Effector CD8-positive, alpha-beta T cell (primary cell): ENCODE measurements at places on chromosomes 3 and 15.

DNA sequence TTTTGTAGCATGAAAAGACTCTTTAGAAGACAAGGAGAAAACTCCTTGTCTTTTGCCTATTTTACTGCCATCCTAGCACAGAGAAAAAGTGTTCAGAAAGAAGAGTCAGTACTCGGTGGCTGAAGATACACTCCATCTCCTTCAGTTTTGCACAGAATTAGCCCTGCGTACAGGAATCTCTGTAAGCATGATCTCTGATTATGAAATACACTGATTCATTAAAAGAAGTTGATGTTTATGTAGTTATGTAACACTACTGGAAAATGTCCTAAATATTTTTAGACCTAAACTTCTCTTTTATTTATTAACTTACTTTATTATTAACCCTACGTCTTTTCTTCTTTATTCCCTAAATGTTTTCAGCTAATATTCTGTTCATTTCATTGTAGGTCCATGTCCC, 138.4 kb downstream of the LEKR1 start:
- DNase-seq, result no peak

DNA sequence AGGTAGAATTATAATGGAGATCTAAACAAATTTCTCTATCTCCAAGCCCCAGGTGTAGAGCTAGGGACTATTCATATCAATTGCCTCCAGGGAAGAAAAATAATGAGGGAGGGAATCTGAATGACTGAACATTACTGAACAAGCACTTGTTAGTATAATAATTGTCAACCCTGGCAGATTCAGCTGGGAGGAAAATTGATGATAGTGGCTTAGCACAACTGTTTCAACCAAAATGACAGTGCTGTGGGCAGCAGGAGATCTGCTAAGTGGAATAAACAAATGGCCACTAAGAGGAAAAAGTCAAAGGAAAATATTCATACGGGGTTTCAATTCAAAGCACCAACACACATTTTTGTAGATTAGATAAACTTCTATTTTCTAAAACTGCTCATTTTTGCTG, 294.9 kb upstream of the ZNF385D start:
- DNase-seq, result no peak

GRCh38 chr3:176757429-176757828, 439.9 kb downstream of the TBL1XR1 start:
- DNase-seq, result no peak

DNA sequence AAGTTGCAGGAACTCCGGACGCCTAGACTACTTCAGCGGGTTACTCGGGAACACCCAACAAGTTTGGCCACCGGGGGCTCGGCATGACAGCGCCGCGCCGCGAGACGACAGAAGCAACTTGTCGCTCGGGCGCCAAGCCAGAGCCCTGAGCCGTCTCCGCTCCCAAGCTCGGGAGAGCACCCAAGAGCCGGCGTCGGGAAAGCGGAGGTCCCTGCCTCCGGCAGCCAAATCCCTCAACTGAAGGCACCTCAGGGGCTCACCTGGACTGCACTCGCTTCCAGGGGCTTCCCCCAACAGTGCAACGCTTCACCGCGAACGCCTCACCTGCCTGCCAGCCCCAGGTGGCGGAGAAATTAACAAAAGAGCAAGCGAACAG, 640 bp downstream of the MB21D2 start:
- no peak for DNase-seq

DNA sequence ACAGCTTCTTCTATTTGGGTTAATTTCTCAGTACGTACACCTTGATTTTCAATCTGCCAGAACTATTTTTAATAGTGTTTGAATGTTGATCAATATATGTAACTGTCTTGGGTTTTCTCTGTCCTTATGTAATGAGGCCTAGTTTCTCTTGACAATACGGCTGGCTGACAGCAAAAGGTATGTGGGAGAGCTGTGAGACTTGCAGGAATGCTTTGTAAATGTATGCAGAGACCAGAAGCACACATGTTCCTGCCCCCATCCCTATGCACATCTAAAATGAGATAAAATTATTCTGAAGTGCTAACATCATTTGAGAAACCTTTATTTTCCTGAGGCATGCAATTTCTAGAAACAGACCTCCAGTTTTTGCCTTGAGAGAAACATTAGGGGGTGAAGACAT, 593.8 kb upstream of the GBE1 start:
- no peak for DNase-seq

DNA sequence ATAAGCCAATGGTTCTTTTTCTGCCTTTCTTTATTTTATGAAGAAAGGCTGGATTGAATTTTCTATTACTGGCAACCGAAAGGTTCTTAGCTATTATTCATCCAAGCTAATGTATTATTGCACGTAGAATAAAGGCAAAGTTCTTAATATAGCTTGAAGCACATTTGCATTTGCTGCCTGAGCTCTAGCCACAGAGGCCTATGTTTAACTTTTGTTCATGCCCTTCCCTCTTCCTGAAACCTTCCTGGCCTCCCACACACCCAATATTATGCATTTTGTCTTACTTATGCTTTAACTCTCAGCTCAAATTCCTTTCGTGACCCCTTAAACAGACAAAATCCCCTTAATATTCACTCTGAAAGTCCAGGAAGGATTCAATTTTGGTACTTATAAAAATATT, 71.0 kb upstream of the ZNF280D start:
- no peak for DNase-seq

DNA sequence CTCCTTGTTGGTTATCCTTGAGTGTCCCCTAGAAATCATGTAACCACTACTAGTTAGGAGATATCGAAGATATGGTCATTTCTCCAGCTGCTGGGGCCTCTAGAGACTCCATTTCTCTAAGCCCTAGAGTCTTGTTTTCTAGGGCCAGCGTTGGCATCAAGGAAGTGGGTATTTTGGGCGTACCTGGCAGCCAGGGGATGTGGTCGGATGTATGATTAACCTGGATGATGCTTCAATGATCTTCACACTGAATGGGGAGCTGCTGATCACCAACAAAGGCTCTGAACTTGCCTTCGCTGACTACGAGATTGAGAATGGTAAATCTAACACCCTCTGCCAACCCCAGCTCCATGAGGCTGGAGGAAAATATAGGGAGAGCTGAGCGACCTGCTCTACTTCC, 325.5 kb downstream of the RYR3 start:
- DNase-seq, result no peak

- DNase-seq, result no peak
Observed at GRCh38 chr3:132756108-132756650, 34.0 kb upstream of the NPHP3 start.

GRCh38 chr15:54559405-54560069, 581.3 kb downstream of the UNC13C start:
- no peak for DNase-seq

GRCh38 chr3:123188058-123188457, 13.7 kb upstream of the SEC22A start:
- no peak for DNase-seq

DNA sequence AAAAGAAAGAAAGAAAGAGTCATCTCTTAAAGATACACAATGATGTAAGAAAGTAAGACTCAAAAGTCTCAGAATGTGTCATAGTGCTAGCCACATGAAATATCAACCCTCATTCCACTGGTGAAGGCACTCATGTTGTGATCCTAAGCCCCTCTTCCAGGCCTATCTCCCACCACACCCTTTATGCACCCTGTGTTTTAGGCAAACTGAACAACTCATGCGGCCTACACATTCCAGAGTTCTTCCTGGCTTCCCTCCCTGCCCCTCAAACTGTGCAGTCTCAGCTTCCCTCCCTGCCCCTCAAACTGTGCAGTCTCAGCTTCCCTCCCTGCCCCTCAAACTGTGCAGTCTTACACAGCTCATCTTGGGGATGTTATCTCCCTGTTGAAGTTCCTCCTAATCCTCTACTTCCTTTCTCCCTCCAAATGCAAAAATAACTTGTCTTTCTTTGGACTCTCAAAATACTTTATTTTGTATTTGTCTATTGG, 69.0 kb upstream of the FNDC3B start:
- no peak for DNase-seq

DNA sequence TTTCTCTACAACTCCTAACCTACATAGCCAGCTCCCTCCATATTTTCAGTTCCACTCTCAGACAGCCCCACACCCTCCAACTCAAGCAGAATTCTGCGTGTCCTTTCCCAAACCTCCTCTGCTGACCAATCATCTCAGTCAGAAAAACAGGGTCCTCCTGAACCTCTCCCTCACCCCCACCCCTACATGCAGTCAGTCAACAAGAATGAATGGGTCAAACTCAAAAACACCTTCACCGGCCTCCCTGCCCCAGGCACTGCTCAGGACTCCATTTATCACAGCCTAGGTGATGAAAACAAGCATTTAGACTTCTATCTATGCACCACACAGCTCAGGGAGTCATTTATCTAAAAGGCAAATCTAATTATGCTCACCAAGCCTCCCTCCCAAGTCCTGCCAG, 32.4 kb downstream of the MYL3 start:
- DNase-seq, result no peak

DNA sequence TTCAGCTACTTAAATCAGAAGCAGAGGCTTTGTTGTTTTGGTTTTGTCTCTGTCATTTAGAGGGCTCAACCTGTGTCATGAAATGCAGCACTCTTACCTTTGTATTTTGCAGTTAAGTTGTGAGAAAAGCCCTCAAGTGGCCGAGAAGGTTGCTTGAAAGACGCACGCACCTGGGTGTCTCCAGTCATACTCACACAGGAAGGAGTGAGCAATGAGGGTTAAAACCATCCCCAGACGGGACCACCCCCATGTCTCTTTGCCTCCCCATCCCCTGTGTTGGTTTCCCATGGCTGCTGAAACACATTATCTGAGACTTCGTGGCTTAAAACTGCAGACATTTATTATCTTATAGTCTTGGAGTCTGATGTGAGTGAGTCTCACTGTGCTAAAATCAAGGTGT, 376.1 kb upstream of the CFAP20DC start:
- no peak for DNase-seq

DNA sequence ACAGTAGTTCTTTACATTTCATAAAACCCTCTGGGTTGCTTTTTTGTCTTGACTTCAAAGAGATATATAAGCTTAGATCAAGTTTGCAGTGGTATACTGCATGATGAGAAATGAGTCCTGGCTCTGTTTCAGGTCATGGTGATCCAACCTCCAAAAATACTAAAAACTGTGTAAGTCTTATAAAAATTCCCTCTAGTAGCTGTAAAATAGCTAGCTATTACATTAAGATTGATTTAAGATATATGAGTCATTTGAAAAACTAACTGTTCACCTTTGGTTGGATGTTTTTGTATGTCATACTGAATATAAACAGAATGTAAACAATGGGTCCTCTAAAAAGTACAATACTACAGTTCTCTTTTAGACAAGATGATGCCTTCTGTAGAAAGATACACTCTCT, 879.2 kb downstream of the ROBO1 start:
- DNase-seq, result no peak

GRCh38 chr15:41577863-41578735, 19.1 kb downstream of the TYRO3 start:
- no peak for DNase-seq

DNA sequence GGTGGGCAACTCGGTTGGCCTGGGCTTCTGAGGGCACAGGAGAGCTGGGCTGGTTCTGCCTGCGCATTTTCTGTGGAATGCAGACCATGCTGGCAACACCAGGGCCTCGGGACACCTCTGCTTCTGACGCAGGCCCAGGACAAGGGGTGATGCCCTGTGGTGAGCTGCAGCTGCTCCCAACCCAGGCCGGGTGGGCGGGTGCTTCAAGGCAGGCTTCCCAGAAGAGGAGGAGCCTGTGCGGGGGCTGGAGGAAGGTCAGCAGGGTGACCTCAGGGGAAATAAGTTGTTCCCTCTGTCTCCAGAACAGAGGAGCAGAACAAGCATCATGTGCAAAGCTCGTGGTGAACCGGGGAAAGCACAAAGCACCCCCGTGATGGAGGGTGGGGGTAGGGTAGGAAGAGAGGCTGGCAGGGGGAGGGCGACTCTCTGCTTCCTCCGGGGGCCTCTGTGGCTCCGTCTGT, 11.0 kb upstream of the PLXNA1 start:
- no peak for DNase-seq

GRCh38 chr3:121436074-121436473, 109.7 kb downstream of the POLQ start:
- DNase-seq, result no peak

GRCh38 chr3:52798376-52798977, 3.9 kb downstream of the ITIH3 start:
- DNase-seq, result no peak

DNA sequence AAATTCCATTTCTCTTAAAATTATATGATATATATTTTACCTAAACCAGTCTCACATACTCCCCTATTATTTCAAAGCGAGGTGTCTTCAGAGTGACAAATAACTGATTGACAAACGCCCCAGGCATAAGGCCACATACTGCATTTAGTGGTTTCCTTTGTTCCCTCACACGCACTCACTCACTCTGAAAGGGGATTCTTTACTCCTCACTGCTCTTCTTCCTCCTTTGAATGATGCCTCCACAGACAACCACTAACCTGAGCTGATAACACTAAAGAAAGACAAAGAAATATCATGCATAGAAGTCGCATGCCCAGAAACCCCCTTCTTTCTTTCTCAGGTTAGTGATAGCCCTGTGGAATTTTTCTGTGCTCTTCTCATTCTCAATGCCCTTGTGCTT, 24.1 kb upstream of the BBX start:
- no peak for DNase-seq

DNA sequence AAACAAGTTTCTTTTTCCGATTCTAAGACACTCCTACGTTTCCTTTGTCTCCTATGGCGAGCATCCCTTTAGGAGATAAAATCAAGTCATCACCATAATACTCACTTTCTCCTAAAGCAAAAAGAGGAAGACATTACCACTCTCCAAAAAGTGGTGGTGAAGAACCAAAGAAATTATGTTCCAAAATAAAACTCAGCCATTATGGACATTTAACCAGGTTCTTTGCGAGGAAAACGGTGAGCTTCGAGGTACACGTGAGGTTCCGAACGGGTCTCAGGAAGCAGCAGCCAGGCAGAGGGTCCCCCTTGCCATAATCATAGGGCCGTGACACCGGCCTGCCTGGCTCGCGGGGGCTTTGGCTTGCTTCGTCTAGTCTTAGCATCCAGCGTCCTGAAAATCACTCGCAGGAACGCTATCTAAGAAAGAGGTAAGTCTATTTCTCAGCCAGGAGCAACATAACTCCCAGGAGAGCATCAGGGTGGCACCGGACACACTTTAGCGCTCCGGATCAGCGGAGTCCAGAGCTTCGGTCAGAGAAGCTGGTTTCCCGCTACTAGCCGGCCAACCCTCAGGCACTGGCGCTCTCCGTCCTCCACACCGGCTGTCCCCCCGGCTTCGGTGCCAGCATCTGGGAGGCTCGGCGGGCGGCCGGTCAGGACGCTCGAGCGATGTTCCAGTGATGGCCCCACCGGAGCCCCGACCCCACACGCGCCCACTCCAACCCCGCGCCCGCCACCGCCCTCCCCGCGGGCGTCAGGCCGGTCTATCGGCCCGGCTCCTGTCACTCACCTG, 581 bp downstream of the IP6K1 start:
- DNase-seq, result peak; percentile 37

- no peak for DNase-seq
Observed at GRCh38 chr3:114421204-114421603, 127.4 kb downstream of the TIGIT start.

- DNase-seq, result no peak
Observed at GRCh38 chr15:69508659-69509058, 56.0 kb downstream of the RPLP1 start.

- no peak for DNase-seq
Observed at GRCh38 chr3:71708476-71709105, 16.6 kb downstream of the EIF4E3 start.
